ENCODE measurements at places on chromosomes 7 and 10. TPM values are rescaled to one million over a fixed set of nuclear protein-coding genes. Genes with fewer than 3 reads are reported as not detected.

- no peak overlapping the region for H3K4me3 ChIP-seq
- no peaks in the 10 kb centered on the region for H3K4me1 ChIP-seq
- 0 out of 2 replicates have a peak, but pooled peaks cover 2% of the 10 kb centered on the region for H3K27me3 ChIP-seq
- DNase-seq, result peak; percentile 21
Measured at GRCh38 chr7:159130820-159131219, 13.8 kb downstream of the VIPR2 start.

DNA sequence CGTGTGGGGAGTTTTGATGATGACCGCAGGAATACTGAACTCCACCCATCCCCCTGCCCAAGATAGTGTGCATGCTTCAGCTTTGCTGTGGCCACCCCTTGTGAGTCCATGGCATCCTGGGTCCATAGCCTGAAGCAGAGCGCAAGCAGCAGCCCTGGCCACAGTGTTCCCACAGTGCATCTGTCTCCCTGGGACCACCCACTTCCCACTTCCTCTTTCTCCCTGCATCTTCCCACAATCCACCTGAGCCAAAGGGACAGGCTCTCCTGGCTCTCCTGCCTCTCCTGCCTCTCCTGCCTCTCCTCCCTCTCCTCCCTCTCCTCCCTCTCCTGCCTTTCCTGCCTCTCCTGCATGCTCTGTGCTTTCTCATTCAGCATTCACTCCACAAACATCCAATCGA, 150.7 kb downstream of the PAXIP1 start:
- H3K27ac ChIP-seq, result no peak overlapping the region
- no peaks in the 10 kb centered on the region for H3K36me3 ChIP-seq
- DNase-seq, result no peak

DNA sequence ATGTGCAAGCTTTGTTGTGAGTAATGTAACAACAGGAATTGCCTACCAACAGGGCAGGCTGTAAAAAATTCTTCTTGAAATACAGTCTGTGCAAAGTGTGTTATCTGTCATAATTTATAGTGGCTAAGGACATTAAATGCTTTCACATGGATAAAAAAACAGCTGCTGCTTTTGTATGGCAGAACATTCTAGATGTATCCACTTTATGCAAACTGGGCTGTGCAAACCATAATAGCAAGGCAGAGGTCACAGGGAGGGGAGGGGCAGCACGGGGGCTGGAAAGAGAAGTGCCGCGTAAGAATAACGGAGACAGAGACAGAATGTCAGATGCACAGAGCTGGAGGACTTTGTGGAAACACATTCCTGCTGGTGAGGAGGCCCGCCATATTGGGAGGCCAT, 86.1 kb downstream of the VOPP1 start:
- H3K4me3 ChIP-seq, result no peak overlapping the region
- H3K4me1 ChIP-seq, result no peaks in the 10 kb centered on the region
- H3K36me3 ChIP-seq, result peaks cover 48% of the 10 kb centered on the region
- DNase-seq, result peak; percentile 8
- no peak overlapping the region for H3K27ac ChIP-seq

GRCh38 chr10:70950037-70950436, 61.7 kb upstream of the PCBD1 start:
- H3K36me3 ChIP-seq, result no peaks in the 10 kb centered on the region
- H3K27ac ChIP-seq, result no peak overlapping the region
- H3K4me3 ChIP-seq, result no peak overlapping the region
- H3K4me1 ChIP-seq, result no peaks in the 10 kb centered on the region
- H3K27me3 ChIP-seq, result 0 out of 2 replicates have a peak, but pooled peaks cover 7% of the 10 kb centered on the region
- DNase-seq, result no peak

DNA sequence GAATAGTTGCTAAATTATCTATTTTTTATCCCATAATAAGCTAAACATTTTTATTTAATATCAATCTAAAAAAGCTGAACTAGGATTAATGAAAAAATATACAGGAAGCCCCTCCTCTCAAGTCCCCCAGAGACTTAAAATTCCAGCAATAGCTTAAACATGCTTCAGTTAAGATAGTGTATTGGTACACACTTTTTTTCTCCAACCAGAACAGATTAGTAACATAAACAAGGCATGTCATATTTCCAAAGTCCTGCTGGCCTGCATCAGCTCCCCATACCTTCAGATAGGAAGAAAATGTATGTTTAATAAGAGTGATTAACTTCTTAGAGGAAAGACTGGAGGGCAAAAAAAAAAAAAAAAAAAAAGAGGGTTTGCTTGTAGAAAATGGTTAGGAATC, 7.1 kb downstream of the TBX20 start:
- peaks cover 7% of the 10 kb centered on the region for H3K4me1 ChIP-seq
- no peak for DNase-seq
- H3K27me3 ChIP-seq, result no peaks in the 10 kb centered on the region
- no peak overlapping the region for H3K4me3 ChIP-seq
- no peak overlapping the region for H3K27ac ChIP-seq

DNA sequence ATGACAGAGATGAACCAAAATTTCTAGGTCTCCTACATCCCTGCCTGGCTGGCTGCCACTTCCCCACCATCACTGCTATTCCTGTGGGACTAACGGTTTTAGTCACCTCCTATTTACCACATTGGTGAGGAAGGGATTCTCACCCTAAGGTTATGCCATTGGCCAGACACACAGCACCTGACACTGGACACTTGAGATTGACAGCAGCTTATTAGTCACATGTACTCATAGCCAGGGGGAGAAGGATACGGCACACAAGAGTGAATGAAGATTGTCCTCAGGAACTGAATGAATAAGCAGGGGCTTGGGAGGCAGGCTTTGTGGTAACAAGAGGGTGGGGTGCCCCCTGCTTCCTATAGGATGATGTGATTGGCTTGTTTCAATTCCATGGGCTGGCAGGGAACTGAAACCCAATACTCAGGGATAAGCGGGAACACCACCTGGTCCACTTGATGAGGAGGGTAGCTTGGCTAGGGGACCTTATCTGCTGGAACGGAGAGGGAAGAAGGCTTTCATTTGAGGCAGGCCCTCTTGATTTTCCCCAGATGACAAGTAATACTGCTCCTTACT, 99.0 kb downstream of the SPAG6 start:
- H3K4me3 ChIP-seq, result no peak overlapping the region
- H3K4me1 ChIP-seq, result no peaks in the 10 kb centered on the region
- H3K27ac ChIP-seq, result no peak overlapping the region
- no peak for DNase-seq

- no peak overlapping the region for H3K27ac ChIP-seq
- DNase-seq, result no peak
- no peaks in the 10 kb centered on the region for H3K36me3 ChIP-seq
- H3K4me3 ChIP-seq, result no peak overlapping the region
- no peaks in the 10 kb centered on the region for H3K4me1 ChIP-seq
Measured at GRCh38 chr10:108632144-108632543, 1291.2 kb downstream of the XPNPEP1 start.

DNA sequence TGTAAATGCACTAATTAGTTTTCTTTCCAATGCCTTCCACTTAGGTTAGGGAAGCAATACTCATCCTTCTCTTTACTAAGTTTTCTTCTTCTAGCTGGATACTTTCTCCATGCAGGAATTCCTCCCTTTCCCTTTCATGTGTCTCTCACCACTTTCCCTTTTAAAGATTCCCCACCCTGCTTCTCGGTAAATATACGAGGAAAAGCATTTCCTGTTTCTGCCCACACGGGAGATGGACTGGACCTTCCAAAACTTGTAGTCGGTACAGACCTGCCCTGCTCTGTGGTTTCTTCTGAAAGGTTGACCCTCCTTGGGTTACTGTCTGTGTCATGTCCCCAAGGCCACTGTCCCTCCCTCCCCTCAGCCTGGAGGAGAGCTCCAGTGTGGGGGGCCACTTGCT, 58.9 kb upstream of the LYZL2 start:
- no peaks in the 10 kb centered on the region for H3K36me3 ChIP-seq
- H3K4me3 ChIP-seq, result no peak overlapping the region
- no peak for DNase-seq
- H3K27me3 ChIP-seq, result peaks cover 6% of the 10 kb centered on the region
- no peak overlapping the region for H3K27ac ChIP-seq

GRCh38 chr7:30146127-30146612, 11.4 kb downstream of the MTURN start:
- H3K4me3 ChIP-seq, result no peak overlapping the region
- H3K4me1 ChIP-seq, result peaks cover 61% of the 10 kb centered on the region

- H3K27ac ChIP-seq, result no peak overlapping the region
- no peaks in the 10 kb centered on the region for H3K36me3 ChIP-seq
- H3K27me3 ChIP-seq, result no peaks in the 10 kb centered on the region
- DNase-seq, result no peak
Measured at GRCh38 chr10:83127942-83128575, 1011.2 kb upstream of the GHITM start.

DNA sequence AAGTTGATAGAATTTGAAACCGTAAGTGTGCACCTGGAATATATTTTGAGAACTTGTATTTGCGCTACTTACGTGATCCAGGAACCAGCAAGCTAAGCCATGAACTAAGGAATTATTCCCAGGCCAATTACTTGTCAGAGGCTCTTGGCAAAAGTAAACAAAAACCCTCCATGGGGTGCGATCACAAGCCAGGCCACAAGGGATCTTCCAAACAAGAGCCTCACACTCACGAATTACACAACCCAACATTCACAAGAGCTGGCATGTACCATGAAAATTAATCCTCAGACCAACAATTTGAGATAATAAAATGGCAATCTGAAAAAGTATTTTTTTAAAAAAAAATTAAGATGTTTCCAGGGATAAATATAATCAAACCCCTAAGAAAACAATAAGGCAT, 467.0 kb upstream of the AKR1E2 start:
- no peaks in the 10 kb centered on the region for H3K36me3 ChIP-seq
- H3K4me3 ChIP-seq, result no peak overlapping the region
- peaks cover 10% of the 10 kb centered on the region for H3K4me1 ChIP-seq
- DNase-seq, result no peak

DNA sequence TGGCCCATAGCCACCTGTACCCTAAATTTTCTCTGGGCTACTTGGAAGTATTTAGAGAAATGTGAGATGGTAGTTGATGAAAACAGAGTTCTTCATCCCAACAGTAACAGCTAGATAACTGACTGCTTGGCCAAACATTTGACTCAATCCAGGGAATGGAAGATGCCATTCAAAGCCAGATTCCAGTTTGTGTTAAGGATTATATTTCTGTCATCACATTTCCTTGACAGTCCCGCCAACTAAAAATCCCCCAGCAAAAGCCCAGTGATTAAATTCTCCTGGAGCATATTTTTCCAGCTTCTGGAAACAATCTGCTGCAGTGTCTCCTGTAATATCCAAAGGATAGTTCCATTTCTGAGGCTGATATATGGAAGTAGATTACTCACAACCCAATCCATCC, 45.4 kb upstream of the PTN start:
- H3K27ac ChIP-seq, result no peak overlapping the region
- DNase-seq, result no peak
- no peak overlapping the region for H3K4me3 ChIP-seq
- H3K27me3 ChIP-seq, result no peaks in the 10 kb centered on the region
- no peaks in the 10 kb centered on the region for H3K36me3 ChIP-seq

GRCh38 chr7:141456298-141456697, 94.9 kb upstream of the AGK start:
- H3K4me1 ChIP-seq, result no peaks in the 10 kb centered on the region
- H3K4me3 ChIP-seq, result no peak overlapping the region
- H3K27me3 ChIP-seq, result no peaks in the 10 kb centered on the region
- H3K27ac ChIP-seq, result no peak overlapping the region
- H3K36me3 ChIP-seq, result no peaks in the 10 kb centered on the region

DNA sequence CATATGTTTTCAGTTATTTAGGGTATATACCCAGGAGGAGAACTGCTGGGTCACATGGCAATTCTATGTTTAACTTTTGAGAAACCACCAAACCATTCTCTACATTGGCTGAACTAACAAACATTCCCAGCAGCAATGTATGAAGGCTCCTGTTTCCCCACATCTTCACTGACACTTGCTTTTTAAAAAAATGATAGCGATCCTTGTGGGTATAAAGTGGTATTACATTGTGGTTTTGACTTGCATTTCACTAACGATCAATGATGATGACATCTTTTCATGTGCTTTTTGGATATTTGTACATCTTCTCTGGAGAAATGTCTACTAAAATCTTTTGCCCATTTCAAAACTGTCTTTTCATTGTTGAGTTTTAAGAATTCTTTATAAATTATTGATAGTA, 51.2 kb upstream of the ANAPC16 start:
- H3K4me3 ChIP-seq, result no peak overlapping the region
- no peak overlapping the region for H3K27ac ChIP-seq
- no peaks in the 10 kb centered on the region for H3K36me3 ChIP-seq
- peak; percentile 19 for DNase-seq
- no peaks in the 10 kb centered on the region for H3K27me3 ChIP-seq

DNA sequence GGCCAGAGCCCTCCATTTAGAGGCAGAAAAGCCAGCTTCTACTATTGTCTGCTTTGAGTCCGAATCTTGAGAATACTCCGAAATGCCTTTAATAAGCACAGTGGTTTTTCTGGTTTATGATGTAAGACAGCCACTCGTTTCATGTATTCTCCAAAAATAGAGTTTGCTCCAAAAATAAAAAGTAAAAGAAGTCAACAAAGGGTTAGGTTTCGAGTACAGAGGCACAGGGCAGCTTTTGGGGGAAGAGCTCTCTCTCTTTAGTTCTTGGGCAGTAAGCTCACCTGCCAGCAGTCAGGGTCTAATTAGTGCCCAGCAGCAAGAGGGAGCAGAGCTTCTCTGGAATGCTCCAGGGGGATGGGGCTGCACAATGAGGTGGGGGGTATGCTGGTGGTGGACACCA, 20.2 kb downstream of the CREB3L2 start:
- H3K27ac ChIP-seq, result peak overlapping the region; percentile 68
- no peak for DNase-seq
- peaks cover 18% of the 10 kb centered on the region for H3K36me3 ChIP-seq
- peaks cover 61% of the 10 kb centered on the region for H3K4me1 ChIP-seq
- H3K27me3 ChIP-seq, result no peaks in the 10 kb centered on the region

DNA sequence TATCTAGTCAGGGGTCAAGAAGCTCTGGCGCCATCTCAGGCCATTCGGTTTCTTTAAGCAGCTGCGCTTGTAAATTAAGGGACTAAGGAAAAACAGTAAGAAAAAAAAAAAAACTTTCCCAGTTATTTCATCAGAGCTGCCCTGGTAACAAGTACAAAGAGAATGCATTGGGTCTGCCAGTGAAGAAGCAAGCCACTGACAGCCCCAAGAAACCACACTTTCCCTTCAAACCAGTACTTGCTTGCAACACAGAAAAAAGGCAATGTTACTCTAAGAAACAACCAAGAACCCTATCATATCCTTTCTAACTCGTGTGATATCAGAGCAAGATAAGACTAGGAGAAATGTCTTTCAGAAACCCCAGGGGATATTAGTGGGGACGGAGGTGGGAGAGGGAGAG, 40.6 kb upstream of the AOAH start:
- H3K36me3 ChIP-seq, result no peaks in the 10 kb centered on the region
- H3K27me3 ChIP-seq, result no peaks in the 10 kb centered on the region
- no peak for DNase-seq
- H3K4me3 ChIP-seq, result no peak overlapping the region
- no peak overlapping the region for H3K27ac ChIP-seq
- H3K4me1 ChIP-seq, result no peaks in the 10 kb centered on the region

GRCh38 chr7:106863274-106863997, 1.6 kb upstream of the PIK3CG start:
- no peaks in the 10 kb centered on the region for H3K27me3 ChIP-seq
- H3K4me3 ChIP-seq, result no peak overlapping the region
- DNase-seq, result no peak
- no peaks in the 10 kb centered on the region for H3K36me3 ChIP-seq
- H3K27ac ChIP-seq, result no peak overlapping the region

GRCh38 chr7:6202117-6202516, 70.3 kb downstream of the CYTH3 start:
- peaks cover 8% of the 10 kb centered on the region for H3K36me3 ChIP-seq
- H3K27me3 ChIP-seq, result no peaks in the 10 kb centered on the region
- H3K4me1 ChIP-seq, result peaks cover 26% of the 10 kb centered on the region
- H3K27ac ChIP-seq, result no peak overlapping the region

Gene CALHM3
- not detected for total RNA-seq

Gene SPDYE2
- not detected for total RNA-seq

Gene GPR15LG
- total RNA-seq, result not detected

Gene GIMAP1
- not detected for total RNA-seq

Gene CCDC7
- 4.8 TPM for total RNA-seq

All from SJSA1 (cell line).